ENCODE measurements at places on chromosomes 2 and 18.

GRCh38 chr2:229922449-229923386 is at the start of gene FBXO36:
TSS of gene FBXO36 (plus strand) at chr2:229922503. CDS start at chr2:229922514, 11 bp downstream.
- peak; percentile 31 for DNase-seq

GRCh38 chr2:204293884-204294747 is 251.2 kb upstream of the PARD3B start:
- DNase-seq: no peak

GRCh38 chr2:105739426-105739825 is 5.3 kb upstream of the NCK2 start:
- no peak for DNase-seq

GRCh38 chr2:53949457-53949856 is 21.3 kb downstream of the PSME4 start:
- no peak for DNase-seq

GRCh38 chr2:176126929-176127773 is 2.4 kb upstream of the HOXD8 start:
- DNase-seq: peak; percentile 42

DNA sequence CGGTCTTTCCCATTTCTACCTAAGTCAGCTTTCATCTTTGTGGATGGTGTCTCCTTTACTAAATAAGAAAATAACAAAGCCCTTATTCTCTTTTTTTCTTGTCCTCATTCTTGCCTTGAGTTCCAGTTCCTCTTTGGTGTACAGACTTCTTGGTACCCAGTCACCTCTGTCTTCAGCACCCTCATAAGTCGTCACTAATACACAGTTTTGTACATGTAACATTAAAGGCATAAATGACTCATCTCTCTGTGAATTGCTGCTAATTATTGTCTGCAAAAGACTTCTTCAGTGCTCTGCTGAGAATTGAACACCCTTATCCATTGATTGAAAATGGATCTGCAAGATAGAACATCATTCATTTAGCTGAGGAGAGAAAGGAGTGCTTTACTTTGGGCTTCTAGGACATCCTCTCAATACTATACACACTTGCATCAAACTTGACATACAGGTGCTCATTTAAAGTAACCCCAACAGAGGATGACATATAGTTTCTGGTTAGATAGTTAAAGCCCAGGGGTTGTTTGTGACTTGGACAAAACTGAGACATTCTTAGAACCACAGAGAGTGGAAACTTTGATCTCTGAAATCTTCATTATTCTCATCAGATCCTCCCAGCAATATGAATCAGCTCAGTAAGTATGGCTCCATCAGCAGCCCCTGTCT is 97.0 kb downstream of the XRCC5 start:
- DNase-seq: no peak

DNA sequence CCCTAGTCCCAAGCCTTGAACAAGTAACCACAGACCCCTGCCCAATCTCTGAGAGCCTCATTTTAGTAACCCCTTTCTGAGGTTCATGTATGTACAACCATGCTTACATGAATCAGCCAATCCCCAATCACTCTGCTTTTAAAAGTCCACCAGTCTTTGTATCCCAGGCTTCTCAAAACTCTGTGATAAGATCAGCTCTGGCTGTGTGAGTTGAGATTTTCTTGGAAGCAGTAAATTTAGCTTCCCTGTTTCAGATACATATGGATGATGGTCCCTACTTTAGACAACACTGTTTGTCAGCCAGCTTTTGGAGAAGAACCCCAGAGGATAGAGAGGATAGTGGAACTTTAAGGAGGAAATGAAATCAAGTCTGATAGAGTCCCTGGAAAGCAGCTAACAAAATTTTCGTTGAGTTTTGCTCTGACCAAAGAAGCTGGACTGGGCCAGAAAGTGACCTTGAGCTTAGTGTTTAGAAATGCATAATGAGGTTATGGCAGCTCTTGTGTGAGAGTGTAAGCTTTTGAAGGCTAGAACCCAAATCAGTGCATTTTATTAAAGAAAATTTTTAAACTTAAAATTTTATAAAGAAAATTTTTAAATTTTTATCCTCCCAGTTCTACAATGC is 3.7 kb downstream of the ADNP2 start:
- no peak for DNase-seq

- no peak for DNase-seq
Measured at GRCh38 chr2:46803547-46803878, 112.1 kb downstream of the MCFD2 start.

- no peak for DNase-seq
Measured at GRCh38 chr18:73318739-73319479, 451.1 kb upstream of the NETO1 start.

GRCh38 chr2:19114754-19115231 is 243.6 kb downstream of the OSR1 start:
- no peak for DNase-seq

DNA sequence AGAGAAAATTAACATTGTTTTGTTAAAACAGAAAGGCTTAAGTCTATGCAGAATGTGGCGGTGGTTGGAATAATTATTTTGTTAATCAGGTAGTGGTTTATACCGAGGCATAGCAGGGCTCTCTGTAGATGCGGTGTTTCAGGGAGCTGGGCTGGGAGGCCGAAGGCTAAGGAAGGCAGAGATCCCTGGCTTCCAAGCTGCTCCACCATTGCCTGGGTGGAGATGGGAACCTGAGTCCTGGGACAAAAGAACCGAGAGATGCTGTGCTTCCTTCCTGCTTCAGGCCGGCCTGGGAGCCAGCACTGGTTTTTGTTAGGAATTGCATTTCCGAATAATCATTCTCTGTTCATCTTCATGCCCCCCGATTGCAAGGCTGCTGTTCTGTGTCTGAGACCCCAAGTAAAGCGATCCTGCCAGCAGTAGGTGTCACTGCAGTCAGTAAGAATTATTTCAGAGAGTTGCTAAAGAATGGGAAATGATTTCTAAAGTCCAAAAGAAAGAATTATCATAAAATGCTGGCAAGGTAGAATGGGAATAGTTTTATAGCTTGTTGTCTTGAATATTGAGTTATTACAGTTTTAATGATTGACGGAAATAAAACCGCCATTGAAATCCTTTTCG is 824.9 kb downstream of the GALR1 start:
- DNase-seq: no peak

GRCh38 chr2:112910219-112910618 is 746 bp upstream of the IL37 start:
- DNase-seq: no peak

GRCh38 chr2:141380008-141380979 is 750.5 kb downstream of the LRP1B start:
- DNase-seq: no peak

DNA sequence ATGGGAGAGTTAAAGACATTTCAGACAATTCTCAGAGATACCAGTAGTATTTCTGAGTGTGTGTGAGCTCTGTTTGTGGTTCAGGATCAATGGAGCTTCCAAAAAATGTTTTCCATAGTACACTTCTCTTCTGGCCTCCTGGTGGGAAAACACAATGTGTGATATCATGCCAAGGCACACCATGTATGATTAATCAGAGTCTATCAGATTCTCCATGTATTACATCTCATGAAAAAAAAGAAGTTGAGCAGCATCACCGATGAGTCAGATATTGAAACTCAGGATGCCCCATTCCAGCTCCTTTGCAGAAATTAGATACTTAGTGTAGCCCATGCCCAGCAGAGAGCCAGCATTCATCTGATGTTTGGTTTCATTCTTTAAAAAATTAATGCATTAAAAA is 620.3 kb upstream of the POU3F3 start:
- DNase-seq: no peak

DNA sequence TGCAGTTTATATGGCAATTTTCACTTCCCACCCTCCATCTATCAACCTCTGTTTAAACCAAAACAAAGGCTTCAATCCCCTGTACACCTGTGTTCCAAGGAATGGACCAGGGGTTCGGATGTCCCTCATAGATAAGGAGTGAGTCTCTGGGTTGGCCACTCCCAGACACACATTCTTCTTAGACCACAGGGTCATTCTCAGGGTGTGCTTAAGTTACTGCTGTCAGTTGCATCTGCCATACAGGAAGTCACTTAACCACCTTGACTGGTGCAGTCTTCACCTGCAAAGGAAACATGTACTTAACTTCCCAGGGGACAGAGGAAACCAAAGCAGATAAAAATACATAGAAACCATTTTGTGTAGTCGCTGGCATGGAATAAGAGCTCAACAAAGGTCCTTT is 151.0 kb upstream of the NDUFV2 start:
- no peak for DNase-seq

GRCh38 chr2:180657054-180657453 is 323.4 kb upstream of the UBE2E3 start:
- DNase-seq: no peak

All from activated naive CD4-positive, alpha-beta T cell (primary cell).